ENCODE measurements at places on chromosomes 1 and 21.

- peak; percentile 51 for DNase-seq
Measured at GRCh38 chr1:7513081-7513480, 258.0 kb upstream of the VAMP3 start.

DNA sequence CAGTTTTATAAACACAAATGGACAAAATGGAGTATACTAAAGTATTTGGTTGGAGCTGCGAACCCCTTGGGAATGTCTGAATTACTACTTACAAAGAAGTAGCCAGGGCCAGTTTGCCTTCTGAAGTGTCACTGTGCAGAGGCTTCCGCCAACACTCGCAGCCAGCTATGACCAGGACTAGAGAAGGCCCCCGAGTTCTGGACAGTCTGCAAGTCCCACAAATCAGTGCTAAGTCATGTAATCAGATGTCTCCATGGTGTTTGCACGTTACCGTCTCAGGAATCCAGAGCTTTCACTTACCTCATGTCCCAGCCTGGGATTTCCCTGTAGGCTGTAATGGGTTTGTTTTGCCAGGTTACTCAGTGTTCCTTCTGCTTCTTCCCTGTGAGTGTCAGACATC lies 106.6 kb upstream of the SPAG17 start:
- no peak for DNase-seq

DNA sequence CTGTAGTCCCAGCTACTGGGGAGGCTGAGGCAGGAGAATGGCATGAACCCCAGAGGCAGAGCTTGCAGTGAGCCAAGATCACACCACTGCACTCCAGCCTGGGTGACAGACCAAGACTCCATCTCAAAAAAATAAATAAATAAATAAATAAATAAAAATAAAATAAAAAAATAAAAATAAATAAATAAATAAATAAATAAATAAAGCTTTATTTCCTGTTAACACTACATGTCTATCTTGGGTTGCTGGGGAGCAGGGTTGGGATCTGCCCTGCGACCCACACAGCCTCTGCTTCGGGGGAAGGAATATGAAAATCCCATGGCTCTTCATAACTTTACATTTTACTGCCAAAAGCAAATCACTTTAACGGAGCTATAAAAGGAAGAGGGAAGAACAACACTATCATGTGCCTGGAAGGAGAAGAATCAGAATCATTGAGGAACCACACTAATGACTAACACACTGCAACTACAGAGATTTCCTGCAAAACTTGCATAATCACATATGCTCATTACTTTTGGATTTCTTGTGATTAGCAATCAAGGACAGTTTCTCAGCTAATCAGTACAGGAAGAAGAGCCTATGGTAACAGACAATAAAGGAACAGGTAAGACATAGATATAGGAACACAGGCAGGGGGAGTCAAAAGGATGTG lies 72.8 kb upstream of the CD55 start:
- peak; percentile 1 for DNase-seq

GRCh38 chr21:33852485-33852884 lies 63.1 kb downstream of the ATP5PO start:
- DNase-seq, result no peak

DNA sequence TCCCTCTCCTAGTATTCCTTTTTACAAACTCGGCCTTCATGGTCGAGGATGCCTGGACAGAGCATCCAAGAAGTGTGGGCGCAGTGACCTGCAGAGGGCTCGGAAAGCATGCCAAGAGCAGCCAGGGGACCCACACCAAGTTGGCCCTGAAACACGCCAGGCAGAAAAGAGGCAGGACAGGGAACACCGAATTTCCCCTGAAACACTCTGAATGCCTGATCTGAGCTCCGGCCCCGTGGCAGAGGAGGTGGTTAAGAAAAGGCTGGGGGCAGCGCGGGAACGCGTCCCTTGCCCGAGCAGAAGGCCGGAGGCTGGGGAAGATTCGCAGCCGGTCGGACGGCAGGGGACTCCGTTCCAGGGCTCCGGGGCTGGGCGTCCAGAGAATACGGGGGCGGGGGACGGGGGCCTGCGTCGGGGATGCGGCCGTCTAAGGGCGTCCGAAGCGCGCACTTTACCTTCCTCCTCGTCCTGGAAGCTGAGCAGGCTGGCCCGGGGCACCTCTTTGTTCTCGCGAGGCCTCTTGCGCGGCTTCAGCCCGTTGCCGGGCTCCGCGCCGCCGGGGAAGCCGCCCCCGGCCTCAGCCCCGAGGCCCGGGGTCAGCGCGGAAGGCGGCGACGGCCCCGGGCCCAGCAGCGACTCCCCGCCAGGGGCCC lies 558 bp downstream of the PAXBP1 start:
- peak; percentile 56 for DNase-seq

- no peak for DNase-seq
Measured at GRCh38 chr1:56493826-56494225, 85.5 kb downstream of the PLPP3 start.

DNA sequence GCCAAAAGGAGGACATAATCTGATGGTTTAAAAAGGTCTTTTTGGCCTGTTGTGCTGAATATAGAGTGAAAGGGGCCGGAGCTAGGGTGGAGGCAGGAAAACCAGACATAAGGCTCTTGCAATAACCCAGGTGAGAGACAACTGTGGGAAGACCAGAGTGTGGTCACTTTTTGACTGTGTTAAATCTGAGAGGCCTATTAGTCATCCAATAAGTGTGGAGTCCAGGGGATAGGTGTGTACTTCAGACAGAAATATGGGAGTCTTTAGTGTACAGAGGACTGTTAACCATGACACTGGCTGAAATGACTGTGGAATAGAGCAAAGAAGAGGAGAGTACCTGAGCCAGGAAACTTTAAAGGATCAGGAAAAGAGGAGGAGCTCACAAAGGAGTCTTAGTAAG lies 89.3 kb downstream of the VAV3 start:
- no peak for DNase-seq

GRCh38 chr1:109083923-109084322 lies 6.6 kb upstream of the TMEM167B start:
- no peak for DNase-seq

GRCh38 chr1:9785406-9785805 lies 38.4 kb downstream of the CLSTN1 start:
- DNase-seq, result no peak

DNA sequence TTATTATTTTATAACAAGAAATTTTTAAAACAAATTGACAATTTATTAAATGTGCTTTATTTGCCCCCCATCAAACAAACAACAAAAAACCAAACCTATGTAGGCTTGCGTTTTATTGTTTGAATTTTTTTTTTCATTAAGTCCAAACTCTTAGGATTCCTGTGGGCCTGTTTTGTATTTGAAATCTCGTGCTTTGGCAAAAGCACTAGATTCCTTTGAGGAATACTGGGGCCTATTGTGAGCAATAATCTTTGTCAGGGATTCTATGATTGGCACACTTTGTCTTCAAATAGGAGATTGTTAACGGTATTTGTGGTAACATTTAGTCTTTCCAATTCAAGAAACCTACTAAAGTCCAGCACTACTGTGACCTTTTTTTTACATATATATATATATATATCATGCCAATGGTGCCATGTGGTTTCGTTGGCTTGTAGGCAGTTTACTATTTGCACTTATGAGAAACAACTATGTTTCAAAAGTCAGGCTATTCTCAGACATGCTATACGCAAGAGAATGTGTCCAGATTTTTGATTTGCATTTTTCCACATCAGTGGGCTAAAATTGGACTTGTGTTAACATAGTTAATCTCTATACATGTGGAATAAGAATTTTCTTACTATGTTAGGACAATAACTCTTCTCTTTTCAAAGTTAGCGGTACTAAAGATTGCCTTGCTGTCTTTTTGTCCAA lies 70.4 kb upstream of the GREM2 start:
- no peak for DNase-seq

DNA sequence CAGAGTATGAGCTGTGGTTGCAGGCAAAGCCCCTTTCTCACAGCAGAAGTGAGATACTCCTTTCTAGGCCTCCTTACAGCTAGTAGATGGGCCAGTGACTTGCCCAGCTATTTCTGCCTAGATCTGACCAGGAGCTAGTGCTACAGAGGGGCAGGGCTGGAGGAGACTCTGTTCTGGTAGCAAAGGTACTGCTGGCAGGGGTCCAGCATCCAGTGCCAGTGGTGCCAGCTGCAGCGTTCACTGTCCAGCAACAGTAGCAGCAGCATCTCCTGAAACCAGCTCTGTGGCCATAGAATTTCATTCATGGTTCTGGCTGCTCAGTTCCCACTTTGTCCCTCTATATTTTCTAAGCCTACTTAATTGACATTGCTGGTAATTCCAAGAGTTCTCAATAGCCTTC lies 62.5 kb upstream of the CNN3 start:
- no peak for DNase-seq

- DNase-seq, result peak; percentile 96
Measured at GRCh38 chr1:31689854-31690253, 14.0 kb downstream of the COL16A1 start.

DNA sequence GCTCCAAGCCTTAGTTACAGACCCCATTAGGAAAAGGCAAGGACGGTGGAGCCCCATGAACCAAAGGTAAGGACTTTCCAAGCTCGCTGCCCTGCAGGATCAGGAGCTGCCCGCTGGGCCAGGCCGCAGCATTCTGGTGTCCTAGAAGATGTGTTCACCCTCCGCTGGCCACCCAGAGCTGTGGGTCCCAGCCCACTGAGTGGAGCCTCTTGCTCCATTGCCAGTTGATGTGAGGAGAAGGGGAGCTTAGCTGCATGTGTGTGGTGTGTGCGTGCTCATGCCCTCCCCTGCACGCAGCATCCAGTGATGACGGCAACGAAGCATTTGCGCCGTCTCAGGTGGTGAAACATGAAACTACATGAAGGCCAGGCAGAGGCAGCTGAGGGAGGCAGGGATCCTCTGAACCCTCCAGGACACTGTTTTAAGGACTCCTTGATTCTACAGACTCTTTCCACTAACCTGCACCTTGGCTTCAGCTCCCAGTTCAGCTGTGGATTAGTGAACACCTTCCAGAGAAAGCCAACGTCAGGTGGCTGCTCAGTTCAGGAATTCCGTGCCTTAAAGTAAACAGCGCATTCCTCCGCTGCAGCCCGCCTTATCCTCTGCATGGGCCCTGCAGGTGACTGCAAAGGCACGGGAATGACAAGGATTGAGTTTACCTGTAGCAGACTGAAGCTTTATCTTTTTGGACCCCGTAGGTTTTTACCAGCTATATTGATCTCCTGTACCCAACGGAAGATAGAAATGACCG lies 48.7 kb downstream of the SMYD2 start:
- no peak for DNase-seq

All from IMR-90 (cell line).